HFFc6 (cell line): ENCODE measurements at places on chromosomes 4 and X.

DNA sequence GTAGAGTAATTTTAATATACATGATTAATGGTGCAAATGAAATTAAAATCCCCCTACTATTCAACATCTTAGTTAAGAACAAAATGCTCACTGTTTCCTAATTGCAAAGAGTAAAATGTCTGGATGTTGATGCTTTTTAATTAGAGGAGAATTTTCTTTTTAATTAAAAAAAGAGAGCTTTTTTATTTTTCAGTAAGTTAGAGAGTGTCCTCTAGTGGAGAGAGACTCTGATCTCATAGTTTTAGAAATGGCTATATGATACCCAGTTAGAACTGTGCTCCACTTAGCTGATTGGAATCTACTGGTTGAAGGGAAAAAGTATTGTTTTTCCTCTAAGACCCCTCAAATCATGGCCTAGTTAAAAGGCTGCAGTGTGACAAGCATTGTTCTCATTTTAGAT, 312.0 kb upstream of the MAGEB2 start:
- DNase-seq, result no peak

DNA sequence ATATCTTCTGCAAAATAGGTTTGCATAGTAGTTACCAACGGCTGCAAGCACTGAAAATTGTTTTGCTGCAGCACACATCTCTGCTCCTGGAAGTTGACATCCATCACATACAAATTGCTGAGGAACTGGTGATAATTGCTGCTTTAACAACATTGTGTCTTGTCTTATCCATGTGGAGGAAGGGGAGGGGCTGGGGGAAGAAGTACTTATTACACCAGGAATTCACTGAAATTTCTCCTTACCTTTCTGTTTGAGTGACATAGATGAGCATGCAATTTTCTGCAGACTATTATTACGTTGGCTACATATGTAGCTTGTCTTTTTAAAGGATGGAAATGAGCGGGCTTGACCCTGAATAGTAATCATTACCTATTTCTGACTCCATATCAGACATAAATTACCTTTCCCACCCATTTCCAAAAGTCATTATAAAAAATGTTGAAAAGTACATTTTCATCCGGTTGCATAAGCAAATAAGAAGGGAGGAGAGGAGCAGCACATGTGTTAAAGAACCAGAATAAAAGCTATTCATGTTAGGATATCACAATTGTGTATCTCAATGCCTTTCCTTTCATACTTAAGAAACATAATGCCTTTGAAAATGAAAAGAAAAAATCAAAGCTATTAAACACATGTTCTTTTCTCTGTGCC, 1905.6 kb downstream of the PCDH7 start:
- no peak for DNase-seq

DNA sequence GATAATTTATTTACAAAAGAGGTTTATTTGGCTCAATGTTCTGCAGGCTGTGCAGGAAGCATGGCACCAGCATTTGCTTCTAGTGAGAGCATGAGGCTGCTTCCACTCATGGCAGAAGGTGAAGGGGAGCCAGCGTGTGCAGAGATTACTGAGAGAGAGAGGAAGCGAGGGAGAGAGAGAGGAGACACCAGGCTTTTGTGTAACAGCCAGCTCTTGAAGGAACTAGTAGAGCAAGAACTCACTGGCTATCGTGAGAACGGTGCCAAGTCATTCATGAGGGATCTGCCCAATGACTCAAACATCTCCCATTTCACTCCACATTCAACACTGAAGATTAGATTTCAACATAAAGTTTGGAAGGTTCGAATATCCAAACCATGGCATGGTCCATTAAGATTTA, 12.7 kb downstream of the GUCY1A1 start:
- no peak for DNase-seq

DNA sequence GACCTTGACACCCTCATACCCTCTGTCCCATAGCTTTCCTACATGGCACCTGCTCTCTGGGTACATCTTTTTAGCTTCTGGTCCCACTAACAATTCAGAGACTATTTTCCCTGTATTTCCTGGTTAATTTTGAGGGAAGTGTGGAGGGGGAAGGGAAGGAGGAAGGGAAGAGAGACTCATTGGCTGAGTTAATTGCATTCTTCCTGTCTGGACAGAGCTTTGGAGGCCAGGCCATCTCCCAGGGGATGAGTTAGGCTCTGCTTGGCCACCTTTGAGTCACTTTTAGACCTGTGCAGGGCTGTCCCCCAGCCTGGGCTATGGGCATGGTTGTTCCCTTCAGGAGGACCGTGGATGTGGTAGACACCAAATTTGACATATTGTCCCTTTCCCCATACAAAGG, 167.9 kb upstream of the PGRMC2 start:
- no peak for DNase-seq
